ENCODE measurements at places on chromosomes 12 and 14.

DNA sequence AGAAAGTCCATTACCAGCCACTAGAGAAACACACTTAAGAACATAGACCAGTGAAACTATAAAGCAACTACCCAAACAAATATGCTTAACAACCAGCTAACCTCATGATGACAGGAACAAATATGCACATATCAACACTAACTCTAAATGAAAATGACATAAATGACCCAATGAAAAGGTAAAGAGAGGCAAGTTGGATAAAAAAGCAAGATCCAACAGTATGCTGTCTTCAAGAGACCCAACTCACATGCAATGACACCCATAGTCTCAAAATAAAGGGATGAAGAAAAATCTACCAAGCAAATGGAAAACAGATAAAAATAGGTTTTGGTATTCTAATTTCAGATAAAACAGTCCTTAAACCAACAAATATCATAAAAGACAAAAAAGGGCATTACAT is 77.8 kb downstream of the TMTC3 start:
- no peak for DNase-seq

DNA sequence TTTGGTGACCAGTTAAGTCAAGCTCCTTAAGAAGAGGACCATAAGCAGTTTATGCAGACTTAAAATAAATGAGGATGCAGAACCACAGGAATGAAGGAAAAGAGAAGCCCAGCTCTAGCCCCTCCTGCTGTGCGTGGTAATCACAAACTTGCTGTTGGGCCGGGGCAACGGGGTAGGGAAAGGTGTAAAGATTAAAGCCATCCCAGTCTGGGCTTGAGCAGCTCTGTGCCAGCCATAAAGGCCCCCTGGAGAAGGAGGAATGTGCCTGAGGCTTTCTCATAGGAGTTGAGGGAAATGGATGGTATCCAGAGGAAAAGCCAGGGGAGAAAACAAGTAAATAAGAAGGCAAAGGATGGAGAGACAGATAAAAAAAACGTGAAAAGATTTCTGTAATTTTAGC is 25.1 kb downstream of the TEP1 start:
- DNase-seq, result no peak

GRCh38 chr12:62649412-62650138 is 182.9 kb downstream of the MON2 start:
- DNase-seq, result no peak

- DNase-seq, result no peak
Observed at GRCh38 chr12:81520064-81520945, 238.8 kb downstream of the PPFIA2 start.

DNA sequence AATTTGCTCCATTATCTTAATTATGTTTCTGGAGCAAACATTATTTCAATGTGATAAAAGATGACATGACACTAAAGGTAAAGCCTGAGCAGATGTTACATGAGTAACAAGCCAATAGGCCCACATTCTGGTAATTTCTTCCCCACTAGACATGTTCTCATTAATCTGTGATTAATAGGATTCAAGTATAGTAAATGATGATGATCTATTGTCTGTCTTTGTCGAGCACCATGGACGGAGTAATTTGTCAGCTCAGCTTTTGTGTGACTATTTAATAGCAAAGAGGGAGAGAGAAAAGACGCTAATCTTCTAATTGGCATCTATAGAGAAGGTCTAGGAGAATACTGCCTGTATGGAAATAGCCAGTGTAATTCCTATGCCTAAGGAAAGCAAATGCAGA is 62.2 kb upstream of the INSM2 start:
- no peak for DNase-seq

- DNase-seq, result no peak
Observed at GRCh38 chr14:35551081-35551480, 17.1 kb downstream of the INSM2 start.

- no peak for DNase-seq
Observed at GRCh38 chr12:76318773-76319594, 29.2 kb downstream of the BBS10 start.
